ENCODE measurements at places on chromosomes 2 and 18.

DNA sequence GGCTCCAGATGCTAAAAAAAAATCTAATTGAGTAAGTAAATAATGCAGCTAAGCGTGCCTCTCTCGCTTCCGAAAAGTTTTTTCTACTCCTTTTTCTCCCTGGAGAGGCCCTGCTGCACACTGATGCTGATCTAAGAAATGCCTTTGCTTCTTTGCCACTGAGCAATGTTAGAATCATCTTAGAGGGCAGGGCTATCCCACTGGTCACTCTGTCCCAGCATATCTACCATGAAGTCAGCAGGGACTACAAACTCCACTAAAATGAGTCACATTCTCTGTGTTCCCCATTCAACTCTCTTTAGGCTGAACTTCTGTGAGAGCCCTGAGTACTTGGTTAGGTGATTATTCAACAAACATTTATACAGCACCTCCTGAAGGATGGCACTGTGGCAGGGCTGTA, 127.6 kb upstream of the LYPD1 start:
- DNase-seq: no peak

GRCh38 chr2:38037325-38037724, 38.6 kb downstream of the CYP1B1 start:
- DNase-seq: no peak

GRCh38 chr2:28649481-28650265, 102.0 kb upstream of the PPP1CB start:
- no peak for DNase-seq

DNA sequence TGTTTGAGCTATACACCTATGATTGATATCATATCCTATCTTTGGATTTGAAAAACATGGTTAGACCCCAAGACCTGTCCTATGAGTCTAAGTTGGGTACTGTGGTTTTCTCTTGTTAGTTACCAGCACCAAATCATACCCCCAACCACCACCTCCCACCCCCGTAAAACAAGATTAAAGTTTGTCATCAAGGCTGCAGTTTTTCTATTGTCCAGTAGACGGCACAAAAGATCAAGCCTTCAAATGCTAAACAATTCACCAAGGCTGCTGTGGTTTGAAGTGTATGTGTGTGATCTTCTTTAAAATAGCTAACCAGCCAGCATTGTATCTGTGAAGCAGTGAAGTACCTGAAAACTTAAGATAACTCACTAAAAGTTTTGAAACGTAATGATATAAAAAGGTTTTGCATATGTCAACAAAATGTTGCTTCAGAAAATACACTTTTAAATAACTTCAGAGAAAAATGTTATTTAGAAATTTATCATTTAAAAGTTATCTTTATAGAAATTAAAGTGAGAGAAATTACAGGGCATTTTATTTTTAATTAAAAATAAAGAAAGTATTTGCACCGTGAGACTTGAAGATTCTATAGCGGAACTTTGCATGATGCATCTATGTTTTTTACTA, 5.8 kb upstream of the MEIS1 start:
- DNase-seq: no peak

GRCh38 chr2:125405816-125406215, 1250.1 kb upstream of the GYPC start:
- DNase-seq: no peak

DNA sequence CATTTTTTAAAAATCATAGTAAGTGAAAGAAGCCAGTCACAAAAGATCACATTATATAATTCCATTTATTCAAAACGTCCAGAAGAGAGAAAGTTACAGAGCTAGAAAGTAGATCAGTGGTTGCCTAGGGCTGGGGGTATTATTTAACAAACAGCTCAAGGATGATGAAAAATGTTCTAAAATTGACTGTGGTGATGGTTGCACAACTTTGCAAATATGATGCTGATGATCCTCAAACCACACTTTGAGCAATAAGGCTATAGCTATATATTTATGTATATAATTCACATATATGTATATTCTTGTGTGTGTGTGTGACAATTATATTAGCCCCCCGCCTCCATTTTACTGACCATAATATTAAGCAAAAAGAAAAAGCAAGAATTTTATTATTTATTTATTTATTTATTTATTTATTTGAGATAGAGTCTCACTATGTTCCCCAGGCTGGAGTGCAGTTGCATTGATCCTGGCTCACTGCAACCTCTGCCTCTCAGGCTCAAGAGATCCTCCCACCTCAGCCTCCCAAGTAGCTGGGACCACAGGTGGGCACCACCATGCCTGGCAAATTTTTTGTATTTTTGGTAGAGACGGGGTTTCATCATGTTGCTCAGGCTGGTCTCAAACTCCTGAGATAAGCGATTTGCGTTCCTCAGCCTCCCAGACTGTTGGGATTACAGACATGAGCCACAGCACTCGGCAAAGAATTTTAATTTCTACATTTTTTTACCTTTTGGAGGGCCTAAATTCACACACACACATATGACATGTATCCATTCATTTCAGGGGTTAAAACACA, 1.9 kb downstream of the WDR12 start:
- no peak for DNase-seq

DNA sequence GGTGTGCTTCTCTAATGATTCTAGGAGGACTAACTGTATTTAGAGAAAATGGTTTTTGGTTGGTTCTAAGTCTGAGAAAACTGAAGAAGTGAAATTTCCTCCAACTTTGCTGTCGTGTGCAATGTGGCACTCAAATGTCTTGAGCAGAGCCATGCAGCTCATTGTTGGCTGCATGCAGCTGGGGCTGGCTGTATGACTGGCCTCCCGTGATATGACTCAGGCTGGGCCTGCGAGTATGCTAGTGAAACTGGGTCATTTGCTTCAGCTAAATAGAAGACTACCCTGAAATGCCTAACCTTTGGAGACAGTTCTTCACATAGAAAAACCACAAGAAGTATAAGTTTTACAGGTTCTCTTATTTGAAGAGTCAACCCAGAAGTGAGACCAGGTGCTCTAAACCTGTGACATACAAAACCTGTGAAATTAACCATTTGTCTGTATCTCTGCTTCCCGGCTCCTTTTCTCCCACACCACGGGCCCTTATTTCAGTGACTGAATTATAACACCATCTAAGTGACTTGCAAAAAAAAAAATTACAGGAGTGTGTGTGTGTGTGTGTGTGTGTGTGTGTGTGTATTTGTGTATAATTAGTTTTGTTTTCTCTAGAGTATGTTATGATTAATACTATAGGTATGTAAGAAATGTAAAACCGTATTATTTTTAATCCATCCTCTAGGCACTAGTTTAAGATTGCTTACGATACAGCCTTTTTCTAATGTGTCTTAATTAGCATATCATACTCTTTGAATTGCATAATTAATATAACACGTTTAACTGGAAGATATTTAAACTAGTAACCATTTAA, 15.9 kb downstream of the POLI start:
- no peak for DNase-seq

- DNase-seq: no peak
These were observed 88.1 kb downstream of the MCFD2 start for GRCh38 chr2:46827274-46828134.

DNA sequence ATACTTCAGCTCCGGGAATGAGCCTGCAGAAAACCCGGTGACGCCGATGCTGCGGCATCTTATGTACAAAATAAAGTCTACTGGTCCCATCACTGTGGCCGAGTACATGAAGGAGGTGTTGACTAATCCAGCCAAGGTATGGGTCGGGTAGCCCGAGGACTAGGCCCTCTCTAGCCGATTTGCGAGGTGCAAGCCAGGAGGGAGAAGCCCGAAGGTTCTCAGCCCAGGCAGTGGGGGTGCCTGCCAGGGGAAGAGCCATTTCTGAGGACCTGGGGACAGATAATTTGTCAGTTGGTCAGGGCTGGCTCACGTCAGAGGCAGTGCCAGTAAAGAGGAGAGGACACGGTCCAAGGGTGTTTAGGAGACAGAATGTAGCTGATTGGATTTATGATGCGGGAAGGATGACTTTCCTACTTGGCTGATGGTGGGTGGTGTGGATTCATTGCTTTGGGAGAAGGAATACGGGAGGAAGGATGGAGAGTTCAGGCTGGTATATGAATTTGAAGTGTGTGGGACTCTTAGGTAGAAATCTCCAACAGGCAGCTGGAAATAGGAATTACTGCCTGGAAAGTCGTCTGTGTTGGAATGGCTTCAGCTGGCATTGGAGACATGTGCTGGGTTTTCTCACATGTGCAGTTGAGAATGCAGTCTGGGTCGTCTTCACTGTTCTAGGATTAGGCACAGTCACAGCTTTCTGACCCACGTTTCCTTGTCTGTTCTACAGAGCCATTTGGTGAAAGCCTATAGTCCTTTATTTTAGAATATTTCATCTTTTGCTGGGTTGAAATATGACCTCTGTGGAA, 874 bp downstream of the NDUFAF7 start:
- DNase-seq: no peak

- DNase-seq: no peak
These were observed 21.4 kb downstream of the DIPK1C start for GRCh38 chr18:74435740-74436139.

GRCh38 chr2:46493241-46493970, 14.0 kb downstream of the TMEM247 start:
- no peak for DNase-seq

- DNase-seq: no peak
These were observed 276.0 kb downstream of the MTX2 start for GRCh38 chr2:176544991-176545956.

GRCh38 chr2:20365249-20365817, 14.7 kb upstream of the PUM2 start:
- no peak for DNase-seq

GRCh38 chr2:121044412-121044811, 240.6 kb downstream of the TFCP2L1 start:
- no peak for DNase-seq

DNA sequence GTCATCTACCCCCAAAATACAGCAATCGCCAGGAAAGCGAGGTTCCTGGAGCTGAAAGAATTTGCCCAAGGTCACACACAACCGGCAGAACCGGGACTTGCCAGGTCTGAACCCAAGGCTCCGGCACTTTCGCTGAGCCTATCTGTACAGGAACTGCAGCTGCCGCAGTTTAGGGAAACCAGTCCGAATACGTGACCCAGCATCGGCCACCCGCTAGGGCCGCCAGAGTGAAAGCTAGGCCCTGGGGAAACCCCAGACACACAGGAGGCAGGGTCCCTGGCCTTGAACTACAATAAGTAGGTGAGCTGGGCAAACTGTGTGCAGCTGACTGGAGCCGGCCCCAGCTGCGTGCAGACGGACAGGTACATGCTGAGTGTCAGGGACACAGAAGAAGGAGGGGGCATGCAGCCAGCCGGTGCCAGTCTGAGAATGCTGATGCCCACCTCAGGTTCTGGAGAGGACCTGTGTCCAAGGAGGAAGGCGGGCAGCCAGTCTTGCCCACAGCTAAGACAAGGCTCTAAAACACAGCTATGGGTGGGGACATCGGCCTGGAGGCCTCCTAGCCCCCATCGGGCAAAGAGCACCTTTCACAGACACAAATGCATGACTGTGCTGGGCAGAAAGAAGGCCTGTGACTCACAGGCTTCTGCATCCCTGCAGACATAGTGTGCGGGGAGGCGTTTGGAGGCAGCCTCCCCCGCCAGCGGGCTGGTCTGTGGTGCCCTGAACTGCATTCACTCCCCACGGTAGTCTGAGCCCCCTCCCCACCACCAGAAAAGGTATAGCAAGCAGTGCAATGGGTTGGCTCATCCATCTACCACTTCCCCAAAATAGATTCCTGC, 107.4 kb upstream of the ID2 start:
- DNase-seq: no peak

DNA sequence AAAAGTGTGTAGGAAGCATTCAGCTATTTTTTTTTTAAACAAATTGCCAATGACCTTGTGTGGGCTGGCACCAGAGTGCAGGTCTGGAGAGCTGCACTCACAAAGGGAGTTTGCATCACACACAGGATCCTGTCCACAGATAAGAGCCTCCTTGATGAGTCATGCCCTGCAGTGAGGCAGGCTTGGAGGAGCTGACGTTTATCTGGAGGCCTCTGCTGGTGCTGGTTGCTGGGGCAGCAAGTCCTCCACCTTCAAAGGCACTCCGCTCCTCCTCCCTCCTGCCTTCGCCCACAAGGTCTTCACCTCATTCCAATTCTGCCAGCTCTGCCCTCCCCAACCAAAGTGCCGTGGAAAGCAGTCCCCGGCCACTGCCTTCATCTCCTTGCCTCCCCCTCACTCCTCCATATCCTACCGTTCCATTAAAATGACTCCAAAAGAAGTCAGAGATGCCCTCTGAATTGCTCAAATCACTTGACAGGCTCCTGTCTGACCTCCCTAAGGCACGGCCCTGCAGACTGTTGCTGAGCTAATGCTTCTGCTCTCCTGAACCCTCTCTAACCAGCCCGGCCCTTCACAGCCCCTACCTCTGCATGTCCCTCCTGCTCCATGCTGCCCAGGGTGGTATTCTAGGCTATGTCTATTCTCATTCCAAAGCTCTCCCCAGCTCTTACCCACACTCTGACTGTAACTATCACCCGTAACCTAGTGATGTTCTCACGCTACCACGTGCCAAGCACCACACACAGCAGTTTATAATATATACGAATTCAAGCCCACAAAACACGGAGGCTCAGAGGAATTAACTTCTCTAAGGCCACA, 30.9 kb downstream of the LONRF2 start:
- DNase-seq: no peak

- DNase-seq: no peak
These were observed 72.1 kb upstream of the MAP4K4 start for GRCh38 chr2:101625387-101625786.

GRCh38 chr2:12725233-12726187, 8.8 kb downstream of the TRIB2 start:
- DNase-seq: no peak

GRCh38 chr2:19235308-19235707, 123.1 kb downstream of the OSR1 start:
- no peak for DNase-seq

GRCh38 chr18:7116001-7116730, 1.4 kb downstream of the LAMA1 start:
- no peak for DNase-seq

- DNase-seq: no peak
These were observed 115.2 kb downstream of the TTC32 start for GRCh38 chr2:19786408-19787058.
